ENCODE measurements at places on chromosomes 4 and X. TPM values are rescaled to one million over a fixed set of nuclear protein-coding genes. Genes with fewer than 3 reads are reported as not detected.

DNA sequence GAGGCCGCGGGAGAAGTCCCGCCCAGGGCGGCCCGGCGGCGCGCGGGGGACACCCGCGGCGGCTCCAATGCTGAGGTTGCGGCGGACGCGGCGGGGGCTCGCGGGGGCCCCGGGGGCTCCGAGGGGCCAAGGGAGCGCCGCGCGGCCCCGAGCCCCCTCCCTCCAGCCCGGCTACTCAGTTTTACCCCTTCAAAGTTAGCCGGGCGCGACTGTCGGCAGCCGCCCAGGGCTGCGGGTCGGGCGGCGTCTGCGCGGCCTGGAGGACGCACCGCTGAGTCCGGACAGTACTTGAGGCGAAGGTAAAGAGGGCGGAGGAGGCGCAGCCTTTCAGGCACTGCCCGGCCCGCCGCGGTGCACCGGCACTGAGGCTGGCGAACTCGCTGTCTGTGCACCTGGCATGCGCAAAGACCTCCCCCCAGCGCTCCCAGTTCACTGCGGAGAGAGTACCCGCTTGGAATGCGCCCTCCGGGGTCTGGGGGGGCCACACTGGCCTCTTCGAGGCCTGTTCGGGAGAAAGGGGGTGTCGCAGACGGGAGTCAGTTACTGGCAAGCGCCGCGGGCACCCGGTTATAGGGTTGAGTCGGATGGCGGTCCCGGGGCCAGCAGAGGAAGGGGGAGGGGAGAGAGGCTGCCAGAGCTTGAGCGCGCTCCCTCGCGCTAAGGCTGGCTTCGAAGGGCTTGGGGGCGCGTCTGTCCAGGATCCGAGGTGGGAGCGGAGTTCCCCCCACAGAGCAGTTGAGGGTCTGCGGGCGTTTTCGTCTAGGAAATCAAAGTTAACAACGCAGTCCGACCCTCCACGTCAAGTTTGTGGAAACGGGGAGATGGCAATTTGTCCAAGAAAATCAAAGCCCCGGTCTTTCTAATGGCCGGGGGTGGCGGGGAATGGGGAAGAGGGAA is 1.1 kb downstream of the PCDH19 start:
- DNase-seq, result no peak

GRCh38 chrX:54808109-54808604 is 612 bp downstream of the MAGED2 start:
- DNase-seq, result peak; percentile 79

DNA sequence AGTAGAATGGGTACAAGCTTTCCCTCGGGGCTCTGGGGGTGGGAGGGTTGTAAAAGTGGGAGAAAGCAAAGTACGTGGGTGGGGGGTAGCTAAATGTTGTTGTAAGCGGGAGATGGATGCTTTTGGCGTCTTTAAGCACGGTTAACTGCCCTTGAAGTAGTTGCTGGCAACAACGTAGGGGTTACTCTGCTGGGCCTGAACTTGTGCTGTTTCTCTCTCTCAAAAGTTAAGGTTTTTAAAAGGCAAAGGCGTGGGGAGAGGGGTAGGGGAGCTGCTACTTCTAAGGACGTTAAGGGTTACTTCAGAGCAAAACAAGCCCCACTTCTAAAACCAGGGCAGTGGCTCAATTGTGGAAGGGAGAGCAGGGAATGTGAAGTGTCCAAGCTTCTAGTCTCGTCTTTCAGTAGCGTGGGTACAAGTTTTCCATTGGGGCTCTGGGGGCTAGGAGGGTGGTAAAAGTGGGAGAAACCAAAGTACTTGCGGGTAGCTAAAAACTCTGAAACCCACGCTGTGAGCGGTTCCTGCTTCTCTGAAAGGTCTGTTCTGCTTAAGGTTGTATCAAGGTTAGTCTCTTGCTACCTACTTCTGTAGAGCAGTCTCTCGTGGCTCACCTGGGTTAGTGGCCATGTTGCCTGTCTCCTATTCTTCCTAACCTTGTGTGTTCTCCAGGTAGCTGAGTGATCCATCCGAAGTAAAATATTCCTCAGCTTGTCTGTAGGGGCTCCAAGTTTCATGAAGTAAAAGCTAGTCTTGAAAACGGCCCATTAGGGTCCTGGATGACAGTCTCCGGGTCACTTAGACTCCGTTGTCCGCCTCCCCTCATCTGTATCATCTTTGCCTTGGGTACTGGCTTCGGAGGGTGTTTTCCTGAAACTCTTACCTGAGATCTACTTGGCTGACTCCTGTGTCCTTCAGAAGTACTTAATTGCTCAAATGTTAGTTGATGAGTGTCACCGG is 1.7 kb upstream of the WDR1 start:
- DNase-seq, result no peak

GRCh38 chrX:70921709-70922352 is 9.1 kb downstream of the SLC7A3 start:
- no peak for DNase-seq

- no peak for DNase-seq
Observed at GRCh38 chrX:47915886-47916493, 79.3 kb downstream of the ZNF81 start.

MAGEC1 gene
- not detected for total RNA-seq

ADH1C gene
- 6.8 TPM for total RNA-seq

ZNF732 gene
- 0.23 TPM for total RNA-seq

Data from upper lobe of right lung (tissue), 1 donor.